ENCODE measurements at places on chromosomes 4 and X.

DNA sequence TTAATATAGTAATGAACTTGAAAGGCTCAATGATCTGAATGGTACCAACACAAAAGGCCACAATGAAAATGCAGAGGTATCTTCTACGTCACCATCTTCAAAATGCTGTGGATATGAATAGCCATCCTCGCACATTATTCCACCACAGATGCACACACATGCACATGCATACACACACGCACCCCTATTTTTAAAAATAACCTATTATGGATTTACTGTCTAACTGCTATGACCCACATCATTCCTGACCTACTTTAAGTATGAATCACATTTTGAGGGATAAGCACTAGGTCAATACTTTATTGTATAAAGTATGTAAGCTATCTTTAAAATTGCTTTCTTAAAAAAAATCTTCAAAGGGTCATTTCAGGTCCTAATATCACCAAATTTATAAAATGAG lies 24.4 kb upstream of the CORIN start:
- no peak for DNase-seq

GRCh38 chr4:26931451-26931850 lies 70.8 kb downstream of the STIM2 start:
- no peak for DNase-seq

DNA sequence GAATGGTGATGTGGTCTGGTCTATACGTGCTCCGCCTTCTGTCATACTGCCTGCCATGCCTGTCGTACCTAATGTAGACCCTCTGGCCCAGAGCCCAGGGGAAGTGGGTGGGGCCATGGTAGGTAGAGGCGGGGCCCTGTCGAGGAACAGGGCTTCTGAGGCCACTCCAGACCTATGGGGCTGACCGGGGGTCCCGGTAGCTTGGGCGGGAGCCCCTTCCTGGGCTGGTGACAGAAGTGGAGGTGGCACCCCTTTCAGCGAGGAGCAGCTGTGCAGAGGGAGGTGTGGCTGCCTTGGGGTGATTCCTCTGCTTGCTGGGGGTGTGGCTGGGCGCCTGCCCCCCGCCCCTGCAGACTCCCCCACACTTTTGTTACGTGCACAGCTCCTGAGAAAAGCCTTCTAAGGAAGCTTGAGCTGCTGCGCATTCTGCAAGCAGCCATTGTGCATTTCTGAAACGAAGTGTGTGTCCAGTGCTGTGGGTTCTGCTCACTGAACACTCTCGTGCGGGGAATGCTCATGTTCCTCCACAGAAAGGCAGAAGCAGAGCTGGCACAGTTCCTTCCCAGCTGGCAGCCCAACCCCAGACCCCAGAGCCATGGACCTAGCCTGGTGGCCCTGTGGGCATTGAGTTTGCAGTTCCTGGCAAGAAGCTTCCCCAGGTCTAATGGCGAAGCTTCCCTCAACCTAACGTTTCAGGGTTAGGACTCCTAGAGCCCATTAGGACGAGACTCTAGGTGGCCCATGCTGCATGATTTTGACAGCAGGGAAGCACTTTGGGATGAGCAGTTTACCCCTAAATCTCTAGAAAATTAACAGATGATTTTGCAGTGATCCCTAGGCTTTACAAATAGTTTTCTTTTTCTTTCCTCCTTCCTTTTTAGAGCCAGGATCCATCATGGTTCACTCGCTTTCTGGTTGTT lies 72.7 kb upstream of the HGFAC start:
- DNase-seq = no peak

DNA sequence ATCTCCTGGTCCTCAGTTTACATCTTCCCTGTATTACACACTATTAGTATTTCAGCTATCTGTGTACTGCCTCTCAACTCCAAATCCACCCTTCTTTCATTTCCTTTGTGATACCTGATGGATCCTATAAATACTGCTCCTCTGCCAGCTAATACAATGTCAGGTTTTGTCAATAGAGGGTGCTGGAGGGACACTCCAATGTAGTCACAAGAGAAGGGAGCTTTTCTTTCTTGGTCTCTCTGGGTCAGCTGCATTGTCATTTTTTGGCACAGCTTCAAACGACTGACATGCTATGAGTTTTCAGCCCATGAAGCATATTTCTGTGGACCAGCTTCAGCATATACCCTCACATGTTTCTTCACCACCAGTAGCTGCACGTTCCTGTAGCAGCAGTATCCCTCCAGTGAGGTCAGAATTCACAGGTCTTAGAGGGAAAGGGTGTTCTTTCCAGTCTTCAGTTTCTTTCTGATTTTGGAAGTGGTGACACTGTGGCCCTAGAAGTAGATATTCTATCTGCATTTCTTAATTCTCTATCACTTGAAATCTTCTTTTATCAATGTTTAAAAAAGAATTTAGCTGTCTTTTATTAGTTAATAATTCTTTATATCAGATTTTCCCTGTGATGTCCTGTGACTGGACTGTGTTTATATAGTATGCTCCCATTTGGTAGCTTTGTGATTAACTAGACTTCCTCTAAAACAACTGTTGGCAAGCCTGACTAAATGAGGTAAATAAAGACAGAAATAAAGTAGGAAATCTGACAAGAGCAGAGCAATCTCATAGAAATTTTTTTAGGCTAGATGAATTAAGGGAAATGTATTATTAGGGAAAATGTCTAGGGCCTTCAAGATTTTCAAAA lies 60.6 kb downstream of the GABRA2 start:
- no peak for DNase-seq

- no peak for DNase-seq
Observed at GRCh38 chr4:168099195-168099594, 6.9 kb downstream of the ANXA10 start.

DNA sequence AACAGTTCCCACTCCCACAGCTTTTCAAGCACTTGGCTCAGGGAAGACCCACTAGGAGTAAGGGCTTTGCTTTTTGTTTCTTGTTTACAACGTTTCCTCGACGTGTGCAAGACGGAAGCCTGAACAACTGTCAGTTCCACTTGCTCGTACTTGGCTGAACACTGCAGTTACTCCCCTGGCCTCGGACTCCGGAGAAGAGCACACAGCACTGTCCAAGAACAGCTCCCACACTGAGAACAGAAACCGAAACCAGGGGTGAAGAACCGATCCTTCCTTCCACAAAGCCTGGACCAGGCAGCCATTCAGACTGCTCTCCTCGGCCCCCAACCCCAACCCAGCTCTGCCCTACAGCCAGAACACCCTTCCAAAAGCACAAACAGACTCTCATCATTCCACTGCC lies 25.5 kb downstream of the IRF2 start:
- no peak for DNase-seq

- DNase-seq = no peak
Observed at GRCh38 chr4:42225286-42225685, 72.8 kb upstream of the BEND4 start.

- no peak for DNase-seq
Observed at GRCh38 chrX:47285836-47286320, 53.1 kb downstream of the USP11 start.

DNA sequence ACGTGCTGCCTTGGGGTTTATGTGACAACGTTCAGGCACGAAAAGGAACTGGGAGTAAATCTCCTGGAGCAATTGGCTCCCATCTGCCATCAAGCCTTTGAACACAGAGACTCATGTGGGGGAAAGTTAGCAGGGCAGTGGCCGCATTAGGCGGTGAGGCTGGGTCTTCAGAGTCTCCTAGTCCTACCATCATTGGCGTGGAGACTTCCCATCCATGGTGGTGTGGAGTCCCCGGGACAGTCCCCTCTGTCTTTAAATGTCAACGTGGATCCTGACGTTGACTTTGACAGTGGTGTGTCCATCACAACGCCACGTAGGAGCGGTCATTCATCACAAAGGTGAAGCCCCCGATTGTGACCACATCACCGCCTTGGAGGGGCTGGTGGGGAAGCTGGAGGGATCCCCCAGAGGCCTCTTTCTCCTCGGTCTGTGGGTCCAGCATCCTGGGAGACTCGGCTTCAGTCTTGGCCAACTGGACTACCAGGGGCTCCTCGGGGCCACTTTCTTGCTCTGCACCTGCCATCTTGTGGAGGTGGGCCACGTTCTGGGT lies 21.8 kb downstream of the CRLF2 start:
- no peak for DNase-seq

GRCh38 chr4:38005637-38006036 lies 45.4 kb downstream of the PTTG2 start:
- DNase-seq = no peak

DNA sequence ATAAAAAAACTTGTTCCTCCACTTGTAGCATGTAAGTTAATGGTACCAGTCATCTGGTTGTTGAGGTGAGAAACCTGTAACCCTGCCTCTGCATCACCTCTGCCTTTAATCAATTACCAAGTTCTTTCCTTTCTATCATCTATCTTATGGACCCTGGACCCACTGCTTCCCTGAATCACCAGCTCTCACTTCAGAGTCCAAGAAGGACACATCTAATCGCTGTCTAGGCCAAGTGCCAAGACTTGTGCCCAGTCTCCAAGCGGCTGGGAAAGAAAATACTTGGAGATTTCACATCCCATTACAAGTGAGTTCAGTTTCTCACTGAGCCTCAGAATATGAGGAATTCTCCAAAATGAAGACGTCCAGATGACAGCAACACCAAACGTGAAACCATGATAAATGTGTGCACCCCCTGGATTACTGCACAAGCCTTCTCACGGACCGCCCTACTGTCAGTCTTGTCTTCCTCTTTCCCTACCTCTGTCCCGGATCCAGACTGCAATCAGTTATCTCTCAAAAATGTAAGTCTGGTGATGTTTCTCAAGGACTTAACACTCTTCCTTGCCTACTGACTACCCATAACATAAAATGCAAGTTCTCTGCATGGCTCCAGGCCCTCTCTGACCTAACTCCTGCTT lies 10.4 kb downstream of the PALLD start:
- no peak for DNase-seq

DNA sequence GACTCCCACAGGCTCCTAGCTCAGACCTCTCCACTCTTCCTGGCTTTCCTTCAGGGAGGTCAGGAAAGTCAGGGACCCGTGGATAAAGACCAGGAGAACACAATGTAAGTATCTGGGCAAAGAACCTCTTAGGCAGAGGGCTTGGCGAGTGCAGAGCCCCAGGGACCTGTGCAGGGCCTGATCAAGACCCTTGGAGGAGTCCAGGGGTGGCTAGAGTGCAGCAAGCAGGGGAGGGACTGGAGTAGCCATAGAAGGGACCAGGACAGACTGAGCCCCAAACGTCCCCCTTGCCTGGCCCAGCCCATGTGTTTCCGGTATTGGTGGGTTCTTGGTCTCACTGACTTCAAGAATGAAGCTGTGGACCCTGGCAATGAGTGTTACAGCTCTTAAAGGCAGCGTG lies 5.9 kb upstream of the TNIP2 start:
- no peak for DNase-seq

DNA sequence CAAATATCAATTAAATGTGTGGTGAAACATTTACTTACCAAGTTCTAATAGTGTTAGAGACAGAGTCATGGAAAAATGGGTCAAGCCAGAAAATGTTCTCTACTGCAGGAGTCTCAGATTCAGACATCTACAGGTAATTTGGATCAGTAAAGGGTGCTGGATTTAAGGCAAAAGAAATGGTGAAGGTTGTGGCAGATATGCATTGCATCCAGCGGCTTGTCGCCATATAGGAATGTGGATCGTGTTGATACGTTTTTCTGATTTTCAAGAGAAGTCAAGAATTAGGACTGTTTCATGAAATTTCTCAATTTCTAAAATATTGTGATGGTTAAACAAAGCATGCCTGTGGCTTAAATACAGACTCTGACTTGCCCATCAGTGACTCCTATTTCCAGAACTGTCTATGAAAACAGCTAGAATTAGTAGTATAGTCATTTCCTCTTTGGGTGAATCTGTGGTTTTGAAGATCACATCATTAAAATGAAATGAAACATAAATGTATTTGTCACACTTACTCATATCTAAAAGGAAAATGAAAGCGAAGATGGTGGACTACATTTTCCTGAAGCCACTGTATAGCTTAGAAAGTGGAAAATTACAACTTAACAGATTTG lies 110.1 kb upstream of the VEGFC start:
- no peak for DNase-seq

Measured in activated CD4-positive, alpha-beta T cell treated with anti-CD3 and anti-CD28 coated beads for 24 hours (primary cell).